ENCODE measurements at places on chromosomes 6 and 20.

DNA sequence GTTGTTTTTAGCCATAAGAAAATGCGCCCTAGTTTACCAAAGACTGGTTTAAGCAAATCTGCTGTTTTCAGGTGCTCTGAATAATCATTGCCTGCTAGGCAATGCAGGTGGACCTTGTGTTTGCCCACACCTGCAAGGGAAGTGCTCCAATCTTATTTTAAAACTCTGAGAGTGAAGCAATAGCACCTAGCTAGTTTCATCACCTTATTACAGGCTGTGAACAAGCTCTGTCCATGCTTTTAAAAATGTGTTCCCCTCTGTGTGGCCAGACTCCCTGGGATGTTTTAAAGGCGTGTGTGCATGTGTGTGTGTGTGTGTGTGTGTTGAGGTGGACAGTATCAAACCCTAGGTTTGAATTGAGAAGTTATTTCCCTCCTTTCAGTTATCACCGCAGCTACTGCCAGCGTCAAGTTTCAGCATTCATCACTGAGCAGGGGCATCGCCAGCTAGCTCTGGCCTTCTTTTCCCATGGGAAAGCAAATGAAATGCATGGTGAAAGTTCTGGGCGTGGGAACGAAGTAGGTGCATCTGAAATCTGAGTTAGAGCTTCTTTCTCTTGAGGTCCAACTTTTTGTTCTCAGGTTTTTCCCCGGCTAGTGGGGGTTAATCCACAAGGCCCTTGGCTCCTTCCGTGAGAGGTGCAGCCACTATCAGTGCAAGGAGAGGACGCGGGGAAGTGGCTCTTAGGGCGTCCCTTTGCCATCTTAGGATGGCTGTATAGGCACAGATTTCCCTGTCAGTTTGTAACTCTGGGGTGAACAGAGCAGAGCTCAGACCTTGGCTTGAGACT is 30.8 kb downstream of the DUSP22 start:
- DNase-seq, result no peak

- DNase-seq, result no peak
Observed at GRCh38 chr20:38764567-38765318, 16.5 kb downstream of the ACTR5 start.

GRCh38 chr6:3648724-3649123 is 102.8 kb downstream of the PXDC1 start:
- no peak for DNase-seq

GRCh38 chr20:10519361-10520046 is 84.4 kb downstream of the SLX4IP start:
- no peak for DNase-seq

- no peak for DNase-seq
Observed at GRCh38 chr20:49631061-49631716, 63.3 kb upstream of the PTGIS start.

GRCh38 chr6:145213614-145214013 is 521.7 kb downstream of the EPM2A start:
- DNase-seq, result no peak

DNA sequence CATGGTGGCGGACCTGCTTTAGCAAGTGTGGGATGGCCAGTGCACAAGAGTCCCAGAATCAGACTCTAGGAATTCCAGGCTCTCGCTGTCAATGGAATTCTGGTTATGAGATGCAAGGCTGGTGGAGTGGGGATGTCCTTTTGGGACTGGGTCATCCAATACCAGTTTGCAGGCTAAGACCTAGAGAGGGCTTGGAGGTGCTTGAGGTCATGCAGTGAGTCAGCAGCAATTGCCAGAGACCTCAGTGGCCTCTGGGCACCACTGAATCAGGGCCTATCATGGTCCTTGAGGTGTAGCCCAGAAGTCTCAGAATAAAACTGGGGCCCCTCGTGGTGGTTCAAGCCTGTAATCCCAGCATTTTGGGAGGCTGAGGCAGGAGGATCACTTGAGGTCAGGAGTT is 1.4 kb upstream of the SCRT2 start:
- no peak for DNase-seq

GRCh38 chr20:50388733-50389437 is 121.3 kb upstream of the PTPN1 start:
- no peak for DNase-seq

DNA sequence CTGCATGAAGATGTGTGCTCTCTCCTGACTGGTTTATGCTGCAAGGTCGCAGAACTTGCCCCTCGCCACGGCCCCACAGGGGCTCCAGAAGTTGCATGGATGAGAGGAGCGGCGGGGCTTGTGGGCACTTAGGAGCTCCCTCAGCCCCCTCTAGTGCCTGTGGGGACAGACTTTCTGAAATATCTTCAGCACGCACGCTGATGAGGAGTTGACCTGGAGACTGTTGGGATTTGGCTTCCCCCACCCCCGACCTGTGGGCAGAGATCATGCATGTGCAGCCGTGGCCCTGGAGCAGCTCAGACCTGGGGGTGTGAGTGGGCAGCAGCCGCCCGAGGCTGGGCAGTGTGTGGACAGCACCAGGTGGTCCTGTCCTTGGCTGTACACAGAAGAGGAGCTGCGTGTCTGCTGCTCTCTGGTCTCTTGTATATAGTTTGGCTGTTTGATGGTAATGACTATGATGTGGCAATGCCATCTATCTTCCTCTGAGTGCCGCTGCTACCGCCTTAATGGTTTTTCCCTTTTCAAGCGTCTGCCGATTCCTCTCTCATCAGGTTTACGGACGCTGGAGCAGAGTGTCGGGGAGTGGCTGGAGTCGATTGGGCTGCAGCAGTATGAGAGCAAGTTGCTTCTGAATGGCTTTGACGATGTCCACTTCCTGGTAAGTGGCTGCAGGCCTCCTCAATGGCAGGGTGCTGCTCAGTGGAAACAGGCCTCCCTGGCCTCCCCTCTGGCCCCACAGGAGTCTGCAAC is 81.4 kb downstream of the TCP11 start:
- DNase-seq, result no peak

DNA sequence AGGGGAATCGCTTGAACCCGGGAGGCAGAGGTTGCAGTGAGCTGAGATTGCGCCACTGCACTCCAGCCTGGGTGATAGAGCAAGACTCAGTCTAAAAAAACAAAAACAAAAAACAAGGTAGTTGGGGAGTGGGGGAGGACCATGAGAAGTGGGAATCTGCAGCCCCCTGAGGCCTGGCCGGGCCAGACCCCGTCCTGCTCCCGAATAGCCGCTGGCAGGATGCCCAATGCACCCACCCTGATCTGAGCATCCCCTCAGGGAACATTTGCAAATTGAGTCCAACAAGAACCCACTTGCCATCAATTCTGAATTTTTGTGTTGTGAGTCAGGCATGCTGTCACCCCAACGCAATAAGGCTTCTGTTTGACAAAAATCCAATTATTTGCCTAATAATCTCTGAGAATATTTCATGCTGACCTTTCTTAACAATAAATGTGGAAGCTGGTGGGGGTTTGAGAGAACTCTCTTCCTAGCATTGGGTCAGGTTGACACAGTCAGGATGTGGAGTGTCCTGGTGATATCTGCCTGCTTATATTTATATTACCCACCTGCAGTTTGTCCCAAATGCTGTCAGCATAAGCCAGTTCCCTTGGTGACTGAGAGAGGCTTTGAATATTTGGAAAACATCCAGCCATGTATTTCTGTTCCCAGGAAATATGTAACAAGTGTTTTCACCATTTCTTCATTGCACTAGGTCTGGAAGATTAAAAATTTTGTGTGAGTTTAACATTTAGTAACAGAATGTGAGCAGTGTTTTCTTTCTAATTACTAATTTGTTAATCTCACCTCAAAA is 28.4 kb upstream of the FRMD1 start:
- DNase-seq, result no peak

DNA sequence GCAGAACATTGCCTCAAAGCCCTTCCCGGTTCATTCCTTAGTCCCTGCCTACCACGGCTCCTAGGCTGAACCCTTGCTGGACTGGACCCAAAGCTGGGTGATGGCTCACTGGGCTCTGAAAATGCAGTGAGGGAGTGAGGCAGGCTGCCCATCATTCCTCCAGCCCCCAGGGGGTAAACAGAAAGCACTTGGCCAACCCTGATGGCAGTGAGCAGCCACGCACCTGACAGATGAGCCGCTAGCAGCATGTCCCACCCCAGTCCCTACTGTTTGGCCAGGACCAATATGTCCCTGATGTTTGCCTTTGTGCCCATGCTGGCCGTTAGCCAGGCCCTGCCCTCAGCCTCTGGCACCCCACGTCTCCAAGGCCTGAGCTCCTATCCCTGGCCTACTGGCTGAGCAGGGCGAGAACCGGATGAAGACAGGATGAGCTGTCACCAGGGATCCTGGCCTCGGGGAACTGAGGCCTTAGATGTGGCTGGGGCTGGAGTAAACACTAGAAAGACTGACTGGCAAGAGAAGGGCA is 19.4 kb upstream of the BAK1 start:
- DNase-seq, result no peak

GRCh38 chr6:142446168-142446567 is 144.4 kb downstream of the ADGRG6 start:
- DNase-seq, result no peak

- DNase-seq, result no peak
Observed at GRCh38 chr6:84346372-84346771, 118.9 kb upstream of the CEP162 start.

DNA sequence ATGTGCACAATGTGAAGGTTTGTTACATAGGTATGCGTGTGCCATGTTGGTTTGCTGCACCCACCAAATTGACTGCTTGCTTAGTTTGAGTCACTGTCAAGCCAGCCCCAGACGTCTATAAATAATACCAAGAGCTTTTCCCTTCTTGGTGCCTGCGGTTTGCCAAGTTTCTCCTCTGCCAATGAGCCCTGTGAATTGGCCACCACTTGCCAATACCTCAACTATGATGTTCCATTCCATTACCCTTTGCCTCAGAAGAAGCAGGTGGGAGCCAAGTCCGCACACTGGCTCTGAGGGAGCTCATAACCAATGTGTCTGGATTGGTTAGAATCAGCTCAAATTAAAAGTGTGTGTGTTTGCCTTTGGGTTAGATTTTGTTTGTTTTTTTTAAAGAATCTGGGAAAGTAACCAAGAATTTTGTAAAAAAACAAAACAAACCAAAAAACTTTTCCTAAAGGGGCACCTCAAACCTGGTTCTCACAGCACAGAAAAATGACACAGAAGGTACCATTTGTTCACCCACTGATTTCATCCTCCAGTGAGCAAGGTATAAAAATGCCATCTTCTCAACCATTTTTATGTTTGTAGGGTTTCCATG is 244.7 kb upstream of the PRND start:
- DNase-seq, result no peak

DNA sequence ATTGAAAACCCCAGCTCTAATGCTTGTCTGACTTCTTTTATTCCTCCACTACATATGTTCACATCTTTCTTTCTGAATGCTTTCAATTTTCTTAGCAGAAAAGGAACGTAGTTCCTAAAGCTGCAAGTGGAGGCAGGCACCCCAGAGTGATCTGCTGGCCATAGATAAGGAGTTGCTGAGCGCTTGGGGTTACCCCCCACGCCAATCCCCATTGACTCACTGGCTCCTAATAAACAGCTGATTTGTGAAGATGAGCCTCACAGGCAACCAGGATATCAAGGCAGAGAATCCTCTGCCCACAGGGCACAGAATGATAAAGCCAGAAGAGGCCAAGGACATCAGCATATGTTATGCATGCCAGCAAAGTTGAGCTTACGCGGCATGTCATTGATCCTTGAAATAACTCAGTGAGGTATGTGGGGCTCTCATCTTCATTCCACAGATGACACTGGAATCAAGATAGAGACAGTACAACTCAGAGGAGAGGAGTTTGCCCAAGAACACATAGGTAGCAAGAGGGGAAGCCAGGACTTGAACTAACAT is 129.1 kb upstream of the PTPRT start:
- DNase-seq, result no peak

- no peak for DNase-seq
Observed at GRCh38 chr6:4969609-4970285, 34.1 kb downstream of the RPP40 start.

DNA sequence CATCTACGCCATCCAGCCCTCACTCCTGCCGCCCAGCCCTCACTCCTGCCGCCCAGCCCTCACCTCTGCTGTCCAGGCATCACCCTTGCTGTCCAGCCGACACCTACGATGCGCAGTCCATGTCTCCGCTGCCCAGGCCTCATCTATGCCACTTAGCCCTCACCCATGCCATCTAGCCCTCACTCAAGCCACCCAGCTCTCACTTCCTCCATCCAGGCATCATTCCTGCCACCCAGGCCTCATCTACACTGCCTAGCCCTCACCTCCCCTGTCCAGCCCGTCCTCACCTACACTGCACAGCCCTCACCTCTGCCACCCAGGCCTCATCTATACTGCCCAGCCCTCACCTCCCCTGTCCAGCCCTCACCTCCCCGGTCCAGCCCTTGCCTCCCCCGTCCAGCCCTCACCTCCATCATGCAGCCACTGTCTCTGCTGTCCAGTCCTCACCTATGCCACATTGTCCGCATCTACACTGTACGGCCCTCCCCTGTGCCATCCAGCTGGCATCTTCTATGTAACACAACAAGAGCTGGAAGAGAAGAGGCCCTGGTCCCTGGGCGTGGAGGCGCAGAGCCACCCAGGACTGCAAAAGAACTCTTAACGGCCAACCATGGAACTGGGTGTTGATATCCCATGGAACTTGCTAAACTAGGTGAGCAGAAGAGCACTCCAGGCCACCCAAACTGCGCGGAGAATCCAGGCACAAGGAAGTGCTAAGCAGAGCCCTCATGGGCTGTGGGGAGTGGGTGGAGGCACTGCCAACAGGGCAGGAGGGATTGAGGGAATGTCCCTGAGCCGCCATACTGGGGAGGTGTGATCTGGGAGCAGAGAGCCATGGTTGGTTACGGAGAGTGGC is 31.0 kb downstream of the RNASET2 start:
- DNase-seq, result no peak

GRCh38 chr6:45710304-45710821 is 305.3 kb downstream of the CLIC5 start:
- DNase-seq, result no peak

GRCh38 chr6:51350308-51350904 is 531.7 kb downstream of the TFAP2B start:
- DNase-seq, result no peak

DNA sequence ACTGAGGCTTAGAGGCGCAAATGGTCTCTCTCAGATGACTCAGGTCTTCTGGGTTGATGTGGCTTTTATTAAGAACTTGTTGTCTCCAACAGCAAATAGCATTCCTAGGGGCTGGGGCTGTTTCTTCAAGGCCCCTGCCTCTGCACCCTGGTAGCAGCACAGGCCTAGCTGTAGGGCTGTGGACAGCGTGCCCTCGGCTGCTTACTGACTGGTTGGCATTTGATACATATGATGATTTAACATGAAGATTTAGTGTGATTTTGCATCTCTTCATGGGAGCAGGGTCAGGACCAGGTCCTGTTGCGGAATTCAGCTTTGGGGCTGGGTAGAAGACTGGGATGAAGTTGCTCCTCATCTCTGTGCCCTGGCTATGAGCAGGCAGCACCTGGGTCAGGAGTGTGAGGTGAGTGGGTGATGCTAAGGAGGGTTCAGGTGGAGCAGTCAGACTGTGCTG is 24.3 kb upstream of the IER3 start:
- no peak for DNase-seq

Measured in NCI-H2171 (cell line).